Stimulated activated CD4-positive, alpha-beta T cell treated with anti-CD3 and anti-CD28 coated beads, Interleukin-1b, Interleukin-23, amount 100 ng/mL, for 24 hours (primary cell): ENCODE measurements at places on chromosomes 13 and 19.
A peak's percentile ranks its signal among the peaks of the same experiment; 100 is the strongest.

- DNase-seq, result no peak
Measured at GRCh38 chr19:29302002-29302928, 89.3 kb upstream of the UQCRFS1 start.

DNA sequence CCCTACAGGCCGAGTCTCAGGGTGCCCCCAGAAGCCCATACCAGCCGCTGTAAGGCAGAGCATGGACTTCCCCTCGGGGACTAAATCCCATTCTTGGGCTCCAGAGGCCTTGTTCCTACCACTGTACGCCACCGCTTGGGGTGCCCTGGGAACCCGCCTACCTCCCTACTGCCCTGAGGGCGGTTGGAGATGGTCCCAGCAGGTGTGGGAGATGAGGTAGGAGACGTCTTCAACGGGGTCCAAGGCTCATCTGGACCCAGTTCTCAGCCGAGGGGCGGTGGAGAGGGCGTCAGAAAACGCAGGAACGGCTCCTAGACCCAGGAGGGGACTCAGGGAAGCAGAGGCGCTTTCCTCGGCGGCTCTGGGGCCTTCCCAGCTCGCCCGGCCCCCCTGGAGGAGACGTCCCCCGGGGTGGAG, 833 bp upstream of the ZIK1 start:
- no peak for DNase-seq

DNA sequence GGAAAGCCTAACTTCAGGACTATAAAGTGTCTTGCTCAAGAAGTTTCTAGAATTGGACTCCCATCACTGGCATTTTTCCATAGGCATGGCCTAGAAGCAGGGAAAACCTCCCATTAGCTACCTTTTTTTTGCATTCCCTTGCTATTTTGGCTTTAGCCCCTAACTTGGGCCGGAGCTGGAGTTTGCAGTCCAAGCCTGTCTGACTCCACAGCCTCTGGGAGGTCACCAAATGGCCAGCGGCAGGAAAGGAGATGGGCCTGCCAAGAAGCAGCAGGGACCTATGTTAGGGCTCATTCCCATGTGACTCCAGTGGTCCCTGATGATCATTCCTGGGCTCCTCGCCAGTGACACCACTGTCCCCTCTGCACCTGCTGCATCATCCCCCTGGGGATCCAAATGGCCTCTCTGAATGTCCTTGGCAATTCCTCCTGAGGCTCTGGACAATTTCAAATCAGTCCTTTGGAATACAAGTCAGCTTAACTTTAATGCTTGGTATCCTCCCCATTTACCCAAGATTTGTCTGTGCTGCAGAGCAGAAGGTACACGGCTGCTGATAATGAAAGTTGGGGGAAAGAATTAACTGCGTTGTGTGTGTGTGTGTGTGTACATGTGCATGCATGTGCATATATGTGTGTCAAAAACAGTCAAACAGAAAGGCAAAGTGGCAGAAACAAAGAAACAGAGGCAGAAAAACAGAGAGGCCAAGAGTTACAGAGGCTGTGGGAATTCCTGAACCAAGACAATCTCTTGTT, 69.8 kb upstream of the SERP2 start:
- no peak for DNase-seq

DNA sequence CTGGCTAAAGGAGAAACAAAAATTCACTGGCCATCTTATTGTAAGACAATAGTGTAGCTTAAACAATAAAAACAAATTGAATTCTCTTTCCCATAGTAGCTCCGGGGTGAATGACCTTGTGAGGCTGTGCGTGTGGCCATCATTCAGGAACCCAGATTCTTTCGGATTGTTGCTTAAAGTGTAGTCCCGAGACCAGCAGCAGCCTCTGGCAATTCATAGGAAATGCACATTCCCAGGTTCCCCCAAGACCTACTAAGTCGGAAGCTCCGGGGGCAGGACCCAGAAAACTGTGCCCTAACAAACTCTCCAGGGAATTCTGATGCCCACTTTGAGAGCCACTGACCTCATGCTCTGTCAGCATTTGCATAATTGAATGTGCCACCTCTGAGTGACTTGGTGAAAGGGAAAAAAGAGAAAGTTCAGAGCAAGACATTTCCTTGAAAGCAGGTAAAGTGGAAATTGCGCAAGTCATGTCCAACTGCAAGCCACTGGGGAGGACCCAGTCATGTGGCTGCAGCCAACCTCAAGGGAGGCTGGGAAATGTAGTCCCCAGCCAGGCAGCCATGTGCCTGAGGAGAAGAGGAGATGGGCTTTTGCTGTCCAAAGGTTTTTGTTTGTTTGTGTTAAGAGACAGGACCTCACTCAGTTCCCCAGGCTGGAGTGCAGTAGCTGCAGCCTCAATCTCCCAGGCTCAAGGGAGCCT, 50.7 kb upstream of the PNMA8B start:
- DNase-seq, result no peak

GRCh38 chr13:26855921-26856320, 95.3 kb upstream of the GPR12 start:
- no peak for DNase-seq

DNA sequence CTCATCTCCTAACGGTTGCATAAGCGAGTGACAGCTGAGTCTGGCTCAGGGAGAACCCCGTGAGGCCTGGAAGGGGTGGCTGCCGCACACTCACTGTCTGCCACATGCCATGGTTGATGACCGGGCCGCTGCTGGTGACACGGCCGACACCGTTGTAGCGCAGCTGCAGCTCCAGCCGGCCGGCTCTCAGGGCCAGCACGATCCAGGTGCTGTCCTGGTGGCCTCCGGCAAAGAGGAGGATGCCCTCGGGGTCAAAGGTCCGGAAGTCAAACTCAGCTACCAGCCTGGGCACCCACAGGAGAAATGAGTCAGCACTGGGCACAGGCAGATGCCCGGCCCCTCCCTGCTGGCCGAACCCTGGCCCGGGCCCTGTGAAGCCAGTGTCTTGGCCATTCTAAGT, 31.7 kb downstream of the GAS6 start:
- no peak for DNase-seq

GRCh38 chr13:105538346-105538745, 997.1 kb downstream of the EFNB2 start:
- no peak for DNase-seq

GRCh38 chr13:99741960-99742359, 229.6 kb downstream of the ZIC5 start:
- DNase-seq, result no peak

GRCh38 chr13:77002590-77003190, 10.8 kb downstream of the CLN5 start:
- DNase-seq, result no peak

GRCh38 chr13:76378767-76379166, 507.4 kb downstream of the KCTD12 start:
- DNase-seq, result no peak

DNA sequence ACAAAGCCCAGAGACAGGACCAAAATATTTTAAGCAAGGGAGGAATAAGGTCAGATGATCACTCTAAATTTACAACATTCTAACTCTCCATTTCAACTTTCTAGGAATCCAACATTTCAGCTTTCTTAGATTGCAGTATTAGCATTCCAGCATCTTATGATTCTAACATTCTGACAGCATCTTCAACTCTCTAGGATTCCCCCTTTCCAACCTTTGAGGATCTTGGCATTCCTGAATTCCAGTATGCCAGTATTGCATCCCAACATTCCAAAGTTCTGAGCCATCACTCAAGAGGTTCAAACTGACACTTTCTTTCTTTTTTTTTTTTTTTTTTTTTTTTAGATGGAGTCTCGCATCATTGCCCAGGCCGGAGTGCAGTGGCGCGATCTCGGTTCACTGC, 13.8 kb downstream of the TGFB1 start:
- no peak for DNase-seq

DNA sequence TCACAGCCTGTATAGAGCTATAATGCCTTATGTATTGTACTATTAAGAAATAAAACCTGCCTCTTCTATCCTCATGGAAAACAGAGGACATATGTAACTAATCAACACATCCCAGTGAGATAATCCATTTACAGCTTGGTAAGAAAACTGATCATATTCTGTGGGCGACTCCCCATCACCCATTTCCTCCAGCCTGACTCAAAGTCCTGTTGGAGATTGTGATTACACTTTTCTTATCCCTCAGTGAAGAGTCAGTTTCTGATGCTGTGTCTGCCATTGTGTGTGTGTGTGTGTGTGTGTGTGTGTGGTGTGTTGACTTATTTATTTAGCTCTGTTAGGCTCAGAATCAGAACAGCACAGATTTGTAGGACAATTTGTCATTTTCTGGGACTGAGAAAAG, 212.8 kb downstream of the FGF9 start:
- no peak for DNase-seq

DNA sequence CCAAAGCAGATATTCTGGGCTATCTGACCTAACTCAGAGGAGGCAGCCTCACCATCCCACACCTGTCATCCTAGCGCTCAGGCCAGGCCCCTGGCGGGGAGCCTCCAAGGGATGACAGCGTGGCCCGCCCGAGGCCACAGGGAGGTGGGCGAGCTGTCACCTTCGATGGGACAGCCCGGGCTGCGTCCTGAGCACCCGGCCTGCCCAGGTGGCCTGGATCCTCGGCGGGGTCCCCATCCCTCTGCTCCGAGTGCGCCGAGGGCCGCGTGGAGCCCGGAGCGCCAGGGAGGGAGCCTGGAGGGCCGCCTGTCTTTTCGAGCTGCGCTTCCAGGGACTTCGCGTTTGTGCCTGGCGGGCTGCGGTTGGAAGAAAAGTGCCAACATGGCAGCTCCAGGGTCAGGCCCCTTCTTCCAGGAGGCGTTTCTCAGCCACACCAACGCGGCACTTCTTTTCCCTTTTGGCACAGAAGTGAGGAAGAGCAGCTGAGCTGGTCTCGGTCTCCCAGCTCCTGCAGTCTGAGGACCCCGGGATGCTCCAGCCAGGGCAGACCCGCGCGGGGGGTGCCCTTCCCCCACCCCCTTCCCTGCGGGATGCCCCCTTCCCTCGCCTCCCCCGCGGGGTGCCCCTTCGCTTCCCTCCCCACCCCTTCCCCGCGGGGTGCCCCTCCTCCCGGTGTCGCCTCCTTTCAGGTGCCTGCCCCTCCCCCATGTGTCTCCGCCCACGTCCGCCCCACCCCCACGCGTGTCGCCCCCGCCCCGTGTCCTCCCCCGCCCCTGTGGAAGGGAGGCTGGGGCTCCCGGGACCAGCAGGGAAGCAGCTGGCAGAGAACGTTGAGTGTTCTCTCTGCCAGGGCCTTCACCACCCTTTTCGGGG, 42.3 kb downstream of the GJA3 start:
- DNase-seq, result no peak

DNA sequence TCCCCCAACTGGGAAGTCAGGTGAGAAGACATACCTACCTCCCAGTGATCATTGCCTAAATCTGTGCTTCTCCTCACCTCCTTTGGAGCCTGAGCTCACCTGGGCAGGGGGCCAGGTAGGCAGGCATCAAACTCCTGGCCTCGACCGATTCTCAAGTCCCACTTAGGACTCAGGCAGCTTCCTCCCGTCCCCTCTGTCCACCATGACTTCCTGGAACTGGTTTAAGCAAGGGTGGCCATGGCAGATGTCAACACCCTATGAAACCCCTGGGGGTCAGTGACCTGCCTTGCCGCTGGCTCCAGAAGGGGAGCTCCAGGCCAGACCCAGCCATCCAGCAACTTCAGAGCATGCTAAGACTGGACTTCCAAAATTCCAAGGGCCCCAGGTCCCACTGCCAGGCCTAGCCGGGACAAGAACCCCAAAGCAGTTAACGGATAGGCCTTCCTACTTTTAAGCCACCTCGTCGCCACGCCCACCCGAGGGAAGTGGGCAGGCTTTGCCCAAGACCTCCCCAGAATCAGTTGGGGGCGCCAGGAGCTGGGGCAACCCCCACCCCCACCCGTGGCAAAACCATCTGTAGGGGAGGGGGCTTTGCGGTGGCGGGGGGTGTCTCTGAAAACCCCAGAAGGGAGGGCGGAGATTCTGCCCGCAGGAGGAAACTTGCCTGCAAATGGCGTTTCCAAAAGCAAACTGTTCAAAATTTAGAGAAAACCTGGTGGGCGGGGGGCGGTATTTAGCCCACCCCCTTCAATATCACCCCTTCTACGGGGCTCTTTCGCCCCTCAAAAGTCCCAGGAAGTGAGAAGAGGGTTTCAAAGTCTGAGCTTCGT, 657 bp downstream of the PLIN3 start:
- peak; percentile 10 for DNase-seq

DNA sequence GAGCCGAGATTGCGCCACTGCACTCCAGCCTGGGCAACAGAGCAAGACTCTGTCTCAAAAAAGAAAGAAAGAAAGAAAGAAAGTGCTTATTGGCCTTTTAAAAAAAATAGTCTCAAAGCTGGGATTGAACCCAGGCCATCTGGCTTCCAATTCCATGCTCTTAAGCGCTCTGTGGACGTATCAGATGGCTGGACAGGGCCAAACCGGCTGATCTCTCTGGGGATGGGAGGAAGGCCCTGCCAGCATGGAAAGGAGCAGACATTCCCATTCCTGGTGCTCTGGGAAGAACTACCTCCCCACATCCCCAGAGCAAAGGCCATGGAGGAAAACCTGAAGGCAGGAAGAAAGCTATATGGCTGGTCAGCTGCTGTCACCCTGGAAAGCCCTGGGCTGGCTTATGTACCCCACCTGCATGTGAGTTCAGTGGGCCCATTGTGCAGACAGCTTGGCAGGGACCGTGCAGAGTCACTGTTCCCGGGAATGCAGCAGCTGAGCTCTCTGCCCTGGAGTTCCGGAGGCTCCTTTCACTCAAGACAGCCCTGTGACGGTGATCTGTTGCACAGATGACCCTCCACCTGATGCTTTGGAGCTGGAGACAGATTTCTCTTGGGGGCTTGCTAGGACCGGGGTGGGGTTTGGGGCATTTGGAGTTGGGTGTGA, 84.3 kb downstream of the SIPA1L3 start:
- DNase-seq, result no peak

DNA sequence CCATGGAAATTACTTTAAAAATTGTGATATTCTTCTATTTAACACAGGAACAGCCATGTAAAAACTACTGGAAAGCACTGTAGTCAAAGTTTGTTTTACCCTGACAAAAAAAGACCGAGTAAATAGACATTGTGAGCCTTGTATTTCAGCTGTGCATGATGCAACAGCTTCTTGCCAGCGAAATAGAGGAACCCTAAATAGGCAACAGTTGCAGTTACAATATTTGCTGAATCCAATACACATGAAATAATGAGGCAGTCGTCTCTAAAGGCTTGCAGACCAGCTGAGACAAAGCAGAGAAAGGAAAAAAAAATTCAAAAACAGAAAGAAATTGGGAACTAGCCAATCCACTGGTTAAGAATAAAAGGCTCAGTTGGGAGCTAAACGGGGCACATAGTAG, 1001.1 kb downstream of the OLFM4 start:
- no peak for DNase-seq

DNA sequence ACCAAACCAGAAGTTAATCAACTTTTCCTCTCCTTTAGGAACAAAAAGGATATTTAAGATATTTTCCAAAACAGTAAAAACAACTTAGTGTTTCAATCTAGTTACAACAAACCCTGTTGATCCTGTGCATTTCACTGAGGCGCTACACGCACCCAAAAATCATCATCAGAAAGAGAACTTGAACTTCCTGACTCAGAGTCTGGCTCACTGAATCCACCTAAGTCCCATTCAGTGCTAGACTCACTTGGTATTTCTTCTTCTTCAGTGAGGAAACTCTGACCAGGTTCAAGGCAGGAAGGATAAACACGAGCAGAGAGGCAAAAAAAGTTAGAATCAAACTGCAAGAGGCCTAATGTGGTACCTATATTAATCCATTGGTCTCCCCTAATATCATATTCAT, 2.2 kb downstream of the KBTBD6 start:
- no peak for DNase-seq

- no peak for DNase-seq
Measured at GRCh38 chr13:25088562-25089221, 7.2 kb upstream of the PABPC3 start.
